ENCODE measurements at places on chromosomes 2 and 18.

GRCh38 chr18:60982329-60982695, 350.9 kb upstream of the CDH20 start:
- no peak for DNase-seq

DNA sequence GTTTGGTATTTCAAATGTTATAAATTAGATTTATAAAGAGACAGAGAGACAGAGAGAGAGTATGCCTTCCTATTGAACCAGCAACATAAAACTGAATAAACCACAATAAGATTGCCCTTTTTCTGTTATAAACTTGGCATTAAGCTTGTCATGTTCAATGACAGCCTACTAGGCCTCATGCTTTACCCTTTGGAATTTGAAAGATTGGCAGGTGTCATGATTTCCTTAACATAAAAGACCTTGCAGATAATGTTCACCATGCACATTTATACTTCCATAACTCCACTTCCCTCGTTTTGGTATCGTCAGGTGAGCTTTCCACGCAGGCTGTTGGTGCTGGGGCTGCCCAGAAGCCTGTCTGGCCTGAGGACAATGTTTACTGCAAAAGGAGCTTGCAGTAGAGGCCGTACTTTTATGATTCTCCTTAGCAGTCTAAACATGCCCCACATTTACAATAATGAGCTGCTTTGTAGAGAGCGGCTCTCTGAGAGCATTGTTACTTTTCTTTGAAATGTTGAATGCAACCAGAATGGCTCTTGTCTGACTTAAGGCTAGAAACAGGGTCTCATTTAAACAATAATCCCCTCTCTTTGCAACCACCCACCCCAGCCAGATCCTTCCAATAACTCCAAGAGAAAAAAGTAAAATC, 379.1 kb upstream of the ATP5MC3 start:
- DNase-seq = no peak

- no peak for DNase-seq
Observed at GRCh38 chr2:60226943-60227342, 326.5 kb downstream of the BCL11A start.

DNA sequence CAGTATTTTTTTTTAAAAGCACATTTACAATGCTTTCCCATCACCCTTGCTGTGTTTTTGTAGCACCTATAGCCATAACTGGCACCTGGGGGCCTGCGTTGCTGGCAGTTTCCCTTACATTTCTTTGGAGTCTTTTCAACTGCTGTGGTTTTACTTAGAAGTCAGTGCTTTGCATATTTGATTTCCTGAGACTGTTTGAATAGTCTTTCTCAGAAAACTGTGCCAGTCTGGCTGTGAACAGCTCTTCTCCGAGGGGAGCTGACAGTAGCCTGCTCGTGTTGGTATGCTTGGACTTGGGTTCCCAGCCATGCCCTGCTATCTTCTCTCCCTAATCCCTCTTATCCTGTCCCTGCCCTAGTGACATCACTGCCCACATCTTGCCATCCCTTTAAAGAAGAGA, 81.5 kb downstream of the DPP4 start:
- DNase-seq = no peak

GRCh38 chr2:74762789-74763188, 71.1 kb upstream of the HK2 start:
- DNase-seq = no peak

GRCh38 chr2:182862091-182862490, 4.3 kb downstream of the FRZB start:
- DNase-seq = no peak

All from WTC11 (cell line).